ENCODE measurements at places on chromosomes 6 and 20.

DNA sequence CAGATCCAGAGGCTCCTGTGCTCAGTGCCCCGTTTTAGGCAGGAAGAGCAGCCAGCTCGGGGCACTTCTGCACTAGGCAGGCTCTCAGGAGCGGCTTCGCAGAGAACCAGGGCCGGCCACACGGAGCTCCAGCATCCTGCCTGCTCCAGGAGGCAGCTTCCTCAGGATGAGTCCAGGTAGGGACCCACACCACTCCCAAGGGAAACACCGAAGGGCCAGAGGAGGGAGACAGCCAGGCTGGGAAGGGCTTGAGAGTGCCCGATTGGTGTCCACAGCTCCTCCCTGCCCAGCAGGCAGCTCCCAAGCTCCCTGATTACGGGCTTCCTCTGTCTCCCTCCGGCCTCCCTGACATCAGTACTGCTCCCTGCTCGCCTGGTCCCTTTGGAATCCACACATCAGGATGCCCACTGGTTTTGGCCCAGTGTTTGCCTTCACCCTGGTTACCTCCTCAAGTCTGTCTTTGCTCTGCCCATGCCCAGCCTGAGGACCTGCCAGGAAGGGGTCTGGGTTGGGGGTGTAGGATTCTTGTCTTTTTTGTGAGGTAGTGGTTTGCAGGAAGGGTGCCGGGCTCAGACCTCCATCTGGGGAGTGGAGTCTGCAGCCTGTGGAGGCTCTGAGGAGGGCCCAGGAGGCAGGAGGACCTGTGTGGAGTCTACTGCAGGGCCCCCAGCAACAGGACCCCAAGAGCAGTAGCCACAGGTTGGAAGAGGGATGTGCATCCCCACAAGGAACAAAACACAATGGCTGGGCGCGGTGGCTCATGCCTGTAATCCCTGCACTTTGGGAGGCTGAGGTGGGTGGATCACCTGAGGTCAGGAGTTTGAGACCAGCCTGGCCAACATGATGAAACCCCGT, 11.2 kb upstream of the PYGB start:
- no peak for DNase-seq

- DNase-seq = no peak
These were observed 155.0 kb upstream of the JARID2 start for GRCh38 chr6:15090745-15091384.

DNA sequence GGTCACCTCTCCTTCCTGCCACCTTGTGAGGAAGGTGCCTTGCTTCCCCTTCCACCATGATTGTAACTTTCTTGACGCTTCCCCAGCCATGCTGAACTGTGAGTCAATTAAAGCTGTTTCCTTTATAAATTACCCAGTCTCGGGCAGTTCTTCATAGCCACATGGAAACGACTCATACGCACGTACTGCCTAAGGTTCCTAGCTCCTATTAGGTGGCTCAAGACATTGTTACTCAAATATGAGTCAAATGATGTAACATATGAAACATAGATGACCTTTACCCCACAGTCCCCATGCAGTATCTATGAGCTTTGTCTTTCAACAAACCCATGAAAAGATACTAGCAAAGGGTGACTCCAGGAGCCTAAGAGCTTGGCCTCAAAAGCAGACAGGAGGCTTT, 98.3 kb downstream of the SIM1 start:
- DNase-seq = no peak

GRCh38 chr20:21393166-21393565, 4.2 kb downstream of the NKX2-4 start:
- DNase-seq = no peak

DNA sequence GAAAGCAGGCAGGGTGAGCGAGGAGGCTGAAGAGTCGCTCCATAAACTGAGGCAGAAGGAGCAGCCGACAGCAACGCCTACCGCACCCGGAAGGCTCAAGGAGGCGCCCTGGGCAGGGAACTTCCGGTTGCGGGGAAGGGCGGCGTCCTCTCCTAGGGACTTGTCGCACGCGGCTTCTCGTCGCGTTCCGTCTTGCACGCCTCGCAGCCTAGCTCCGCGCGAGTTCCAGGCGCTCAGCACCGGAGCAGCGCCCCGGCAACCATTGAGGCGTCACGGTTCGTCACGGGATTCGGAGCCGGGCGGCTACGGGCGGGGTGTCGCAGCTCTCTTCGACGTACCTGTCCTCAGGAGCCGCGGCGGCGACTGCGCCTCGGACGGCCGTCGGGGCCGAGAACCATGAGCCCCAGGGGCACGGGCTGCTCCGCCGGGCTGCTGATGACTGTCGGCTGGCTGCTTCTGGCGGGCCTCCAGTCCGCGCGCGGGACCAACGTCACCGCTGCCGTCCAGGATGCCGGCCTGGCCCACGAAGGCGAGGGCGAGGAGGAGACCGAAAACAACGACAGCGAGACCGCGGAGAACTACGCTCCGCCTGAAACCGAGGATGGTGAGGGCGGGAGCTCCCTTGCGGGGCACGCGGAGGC, at the start of gene SPACA1:
TSS of gene SPACA1 (plus strand) at position 332 of the 641 bp plus-strand sequence. CDS start at position 397, 65 bp downstream.
- DNase-seq = no peak

DNA sequence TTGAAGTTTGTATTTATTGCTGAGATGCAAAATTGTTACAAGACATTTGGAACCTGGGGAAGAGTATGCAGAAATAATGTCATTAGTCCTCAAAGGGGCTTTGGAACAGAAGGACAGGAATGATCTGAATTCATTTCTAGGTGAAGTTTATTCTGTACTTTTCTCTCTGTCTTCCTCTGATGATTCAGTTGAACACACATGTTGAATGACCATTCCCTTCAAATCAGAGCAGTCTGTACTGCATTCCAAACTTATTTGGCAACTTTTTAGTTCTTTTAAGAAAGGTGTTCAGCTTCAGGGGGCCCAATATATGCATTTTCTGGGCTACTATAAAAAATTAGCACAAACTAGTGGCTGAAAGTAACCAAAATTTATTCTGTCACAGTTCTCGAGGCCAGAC, 213.9 kb upstream of the LAMP5 start:
- DNase-seq = no peak

DNA sequence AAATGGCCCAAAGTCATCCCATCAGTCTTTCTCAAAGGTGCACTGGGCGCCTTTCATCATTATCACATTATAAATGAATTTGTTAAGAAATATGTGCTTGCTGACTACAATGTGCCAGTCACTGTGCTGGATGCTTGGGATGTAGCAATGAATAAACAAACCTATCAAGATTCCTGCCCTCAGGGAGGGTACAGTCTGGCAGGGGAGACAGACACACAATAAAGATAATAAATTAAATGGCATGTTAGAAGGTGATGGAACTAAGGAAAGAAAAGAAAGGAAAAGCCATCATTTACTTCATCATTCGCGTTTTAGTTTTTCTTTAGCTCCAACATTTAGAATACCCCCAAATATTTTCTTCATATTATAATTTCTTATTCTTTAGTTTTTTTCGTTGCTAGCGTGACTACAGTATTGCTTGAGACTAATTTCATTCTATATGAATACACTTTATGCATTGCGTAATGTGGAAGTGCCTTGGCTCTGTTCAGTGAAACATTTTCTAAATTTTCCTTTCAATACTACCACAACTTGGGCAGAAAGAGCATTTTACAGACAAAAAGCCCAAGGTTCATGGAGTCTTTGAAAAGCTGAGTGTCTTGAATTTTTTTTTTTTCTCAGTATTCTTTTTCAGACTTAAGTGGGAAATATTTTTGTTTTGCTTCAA, 48.7 kb upstream of the CITED2 start:
- DNase-seq = no peak

DNA sequence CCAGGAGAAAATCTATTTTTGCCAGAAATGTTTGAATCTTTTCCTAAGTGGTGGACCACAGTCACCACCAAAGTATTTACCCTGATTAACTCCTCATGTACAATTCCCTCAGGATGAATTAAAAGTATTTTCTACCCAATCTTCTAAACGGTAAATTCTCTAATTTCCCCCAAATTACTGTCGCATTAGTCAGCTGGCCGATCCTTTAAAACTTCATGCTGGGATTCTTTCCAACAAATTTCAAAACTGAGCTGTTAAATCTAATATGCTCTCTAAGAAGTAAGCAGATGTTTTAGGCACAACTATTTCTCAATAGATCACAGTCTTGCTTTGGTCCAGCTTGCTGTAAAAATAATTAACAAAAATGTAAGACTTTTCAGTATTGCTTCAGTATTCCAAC, 447.2 kb downstream of the FRK start:
- no peak for DNase-seq

DNA sequence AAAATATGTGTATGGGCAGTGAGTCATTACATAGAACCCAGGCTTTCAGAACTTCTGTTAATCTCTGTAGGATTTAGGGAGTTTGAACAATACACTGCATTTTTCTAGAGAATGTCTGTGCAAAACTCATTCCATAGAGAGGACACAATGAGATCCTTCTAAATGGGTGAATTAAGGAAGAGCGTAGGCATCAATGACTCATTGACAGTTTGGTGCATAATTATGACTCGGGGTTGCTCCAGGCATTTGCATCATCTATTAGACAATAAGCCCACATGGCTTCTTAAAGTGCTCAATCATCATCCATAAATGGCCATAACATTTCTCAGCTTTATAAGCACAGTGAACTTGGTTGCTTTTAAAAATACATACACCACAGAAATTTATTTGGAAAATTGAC, 625.5 kb downstream of the CDH26 start:
- DNase-seq = no peak

DNA sequence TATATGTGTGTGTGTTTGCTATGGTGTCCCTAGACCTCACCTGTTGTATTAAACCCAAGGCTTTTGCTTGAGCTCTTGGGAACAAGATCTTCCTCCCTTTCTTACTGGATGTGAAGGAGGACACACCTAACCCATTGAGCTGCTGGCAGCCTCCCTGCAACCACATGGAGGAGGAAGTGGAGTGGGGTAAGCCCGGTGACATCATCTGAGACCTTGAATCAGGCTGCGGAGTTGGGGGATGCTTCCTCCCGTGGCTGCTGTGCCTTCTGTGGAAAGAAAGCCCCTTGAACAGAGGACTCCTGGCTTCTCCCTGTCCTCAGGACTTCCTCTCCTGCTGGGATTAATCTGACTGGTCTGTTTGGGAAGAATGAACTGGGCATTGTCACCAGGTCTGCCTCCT, 3.3 kb downstream of the CST11 start:
- DNase-seq = no peak

DNA sequence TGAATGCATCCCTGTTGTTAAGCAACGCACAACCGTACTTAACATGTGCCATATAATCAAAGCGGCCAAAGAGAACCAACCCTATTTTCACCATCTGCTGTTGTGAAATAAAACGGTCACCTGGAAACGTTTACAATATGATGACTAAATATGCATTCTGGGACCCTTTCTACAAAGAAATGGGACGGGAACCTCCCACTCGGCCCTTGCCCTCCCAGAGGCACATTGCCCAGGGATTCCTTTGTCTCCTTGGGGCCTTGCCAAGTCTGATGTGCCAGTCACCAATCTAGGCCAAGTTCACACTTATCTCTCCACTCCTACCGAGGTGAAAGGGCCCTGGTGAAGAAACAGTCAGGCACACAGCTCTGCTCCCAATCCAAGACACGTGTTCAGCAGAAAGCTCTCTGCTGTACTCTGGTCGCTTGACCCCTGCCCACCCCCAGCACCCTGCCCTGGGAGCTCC, 427.4 kb upstream of the JARID2 start:
- no peak for DNase-seq

GRCh38 chr20:4457566-4458543, 263.9 kb upstream of the PRND start:
- no peak for DNase-seq

DNA sequence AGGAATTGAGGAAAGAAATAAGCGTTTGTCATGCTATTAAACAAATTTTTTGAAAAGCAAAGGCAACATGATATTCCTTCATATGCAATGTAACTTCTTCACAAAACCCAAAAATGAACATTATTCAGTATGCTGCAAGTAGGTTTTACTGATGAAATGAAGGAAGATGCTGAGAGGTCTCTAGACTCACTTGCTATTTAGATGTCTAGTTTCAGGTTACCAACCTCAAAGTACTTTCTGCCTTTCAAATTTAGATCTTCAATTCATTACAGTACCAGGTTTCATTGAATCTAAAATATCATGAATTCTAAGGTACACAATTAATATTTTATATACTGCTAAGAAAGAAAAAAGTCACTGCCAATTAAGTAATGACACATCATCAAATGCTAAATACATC, 39.9 kb downstream of the MYO6 start:
- no peak for DNase-seq

- no peak for DNase-seq
These were observed 95.2 kb downstream of the TFAP2C start for GRCh38 chr20:56724241-56724757.

DNA sequence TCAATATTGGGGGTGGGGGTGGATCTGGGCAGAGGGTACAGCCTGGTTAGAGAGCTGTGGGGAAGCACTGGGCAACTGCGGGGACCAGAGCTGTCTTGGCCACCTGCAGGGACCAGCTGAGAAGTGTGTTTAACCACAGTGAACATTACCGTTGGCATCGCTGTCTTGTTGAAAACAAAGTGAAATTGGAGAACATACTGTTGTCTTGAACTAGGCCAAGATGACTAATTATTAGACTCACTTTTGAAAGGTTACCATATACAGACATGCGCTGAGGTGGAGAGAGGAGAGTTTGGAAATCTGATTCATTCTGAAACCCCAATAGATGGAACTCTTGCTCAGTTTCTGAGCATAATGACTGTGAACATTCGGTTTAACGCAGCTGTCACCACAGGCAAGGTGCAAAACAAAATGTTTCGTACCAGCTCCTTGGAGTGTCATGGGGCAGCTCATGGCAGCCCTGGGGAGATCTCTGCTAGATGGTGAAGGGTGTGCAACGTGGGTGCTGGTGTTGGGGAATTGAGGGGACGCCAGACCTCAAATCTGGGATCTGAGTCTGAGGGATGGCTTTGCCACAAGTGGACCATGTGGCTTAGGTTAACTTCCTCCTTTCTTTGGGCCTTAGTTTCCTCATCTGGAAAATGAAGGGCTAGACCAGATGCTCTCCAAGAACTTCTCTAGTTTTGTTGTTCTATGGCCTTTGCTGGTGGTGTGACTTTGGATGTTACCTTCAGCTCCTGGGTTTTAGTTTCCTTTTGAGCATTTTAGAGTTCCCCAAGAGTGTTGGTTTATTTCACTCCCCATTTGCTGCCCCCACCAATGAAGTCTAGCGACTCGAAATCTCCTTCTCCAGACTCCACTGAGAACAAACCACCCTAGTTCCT, 24.6 kb upstream of the GTSF1L start:
- no peak for DNase-seq

- DNase-seq = no peak
These were observed 37.1 kb upstream of the PROKR2 start for GRCh38 chr20:5353624-5354496.

DNA sequence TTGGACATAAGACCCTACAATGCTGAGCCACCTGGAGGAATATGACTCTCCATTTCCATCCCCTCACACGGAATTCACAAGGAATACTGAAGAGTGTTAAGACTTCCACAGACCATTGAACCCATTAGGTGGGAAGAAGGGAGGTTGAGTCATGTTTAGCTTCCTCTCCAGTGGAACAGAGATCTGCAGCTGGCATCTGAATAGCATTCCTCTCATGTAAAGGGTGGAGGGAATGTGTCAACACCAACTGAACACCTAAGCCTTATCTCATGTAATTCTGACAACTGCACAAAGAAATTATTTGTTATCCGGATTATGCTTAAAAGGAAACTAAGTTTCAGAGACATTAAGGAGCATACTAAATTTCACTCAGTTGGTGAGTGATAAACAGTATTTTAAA, 705.9 kb downstream of the MAFB start:
- DNase-seq = no peak
